ENCODE measurements at places on chromosomes 11 and 22.

GRCh38 chr11:95524314-95525036 is 265.1 kb downstream of the FAM76B start:
- DNase-seq = no peak

DNA sequence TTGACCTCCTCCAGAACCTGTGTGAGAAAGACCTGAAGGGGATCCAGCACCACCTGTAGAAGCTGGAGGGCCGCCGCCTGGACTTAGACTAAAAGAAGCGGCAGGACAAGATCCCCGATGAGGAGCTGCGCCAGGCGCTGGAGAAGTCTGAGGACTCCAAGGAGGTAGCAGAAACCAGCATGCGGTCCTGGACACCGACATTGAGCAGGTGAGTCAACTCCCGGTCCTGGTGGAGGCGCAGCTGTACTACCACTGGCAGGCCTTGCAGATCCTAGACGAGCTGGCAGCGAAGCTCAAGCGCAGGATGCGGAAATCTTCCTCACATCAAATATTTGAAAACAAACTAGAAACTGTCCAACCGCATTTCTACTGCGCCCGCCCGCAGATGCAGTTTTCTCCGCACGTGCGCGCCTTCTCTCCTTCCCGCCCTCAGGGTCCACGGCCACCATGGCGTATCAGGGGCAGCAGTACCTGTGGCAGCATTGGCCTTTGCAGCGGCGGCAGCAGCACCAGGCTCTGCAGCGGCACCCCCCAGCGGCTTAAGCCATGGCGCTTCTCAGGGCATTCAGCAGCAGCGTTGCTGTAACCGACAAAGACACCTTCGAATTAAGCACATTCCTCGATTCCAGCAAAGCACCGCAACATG is 10.2 kb downstream of the CLDN25 start:
- DNase-seq = no peak

DNA sequence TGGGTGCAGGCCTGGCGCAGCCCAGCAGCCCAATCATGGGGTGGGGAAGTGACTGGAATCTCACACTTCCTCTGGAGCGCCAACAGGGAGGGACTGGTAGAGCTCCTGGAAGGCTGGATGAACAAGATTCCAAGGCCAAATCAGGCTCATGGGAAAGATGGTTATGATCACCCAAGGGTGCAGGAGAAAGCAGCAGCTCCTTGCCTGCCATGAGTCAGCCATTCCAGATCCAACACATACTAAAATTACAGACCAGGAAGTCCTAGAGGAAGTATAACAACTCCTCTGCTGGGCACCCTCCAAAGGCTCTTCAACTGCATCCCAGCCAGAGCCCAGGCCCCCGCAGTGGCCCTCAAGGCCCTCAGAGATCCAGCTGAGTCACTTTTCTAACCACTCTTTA is 427.3 kb downstream of the TENM4 start:
- no peak for DNase-seq

DNA sequence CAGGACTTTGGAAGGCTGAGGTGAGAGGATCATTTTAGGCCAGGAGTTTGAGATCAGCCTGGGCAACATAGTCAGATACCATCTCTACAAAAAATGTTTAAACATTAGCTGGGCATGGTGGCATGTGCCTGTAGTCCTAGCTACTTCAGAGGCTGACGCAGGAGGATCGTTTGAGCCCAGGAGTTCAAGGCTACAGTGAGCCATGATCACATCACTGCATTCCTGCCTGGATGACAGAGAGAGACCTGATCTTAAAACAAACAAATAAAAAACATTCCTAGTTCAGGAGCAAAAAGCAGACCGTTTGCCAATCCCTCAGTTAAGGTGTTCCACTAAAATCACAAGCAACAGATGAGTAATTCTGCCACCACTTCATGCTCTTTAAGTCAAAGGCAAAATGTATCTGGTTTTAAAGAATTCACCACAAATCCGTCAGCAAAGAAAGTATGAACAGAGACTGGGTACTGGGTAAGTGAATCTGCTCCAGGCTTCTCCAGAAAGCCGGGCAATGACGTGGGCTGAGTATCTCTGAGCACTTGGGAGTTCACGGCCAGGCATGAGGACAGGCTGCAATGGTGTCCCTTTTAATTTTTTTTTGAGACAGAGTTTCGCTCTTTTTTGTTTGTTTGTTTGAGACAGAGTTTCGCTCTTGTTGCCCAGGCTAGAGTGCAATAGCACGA is 19.5 kb downstream of the CLTCL1 start:
- DNase-seq = no peak

DNA sequence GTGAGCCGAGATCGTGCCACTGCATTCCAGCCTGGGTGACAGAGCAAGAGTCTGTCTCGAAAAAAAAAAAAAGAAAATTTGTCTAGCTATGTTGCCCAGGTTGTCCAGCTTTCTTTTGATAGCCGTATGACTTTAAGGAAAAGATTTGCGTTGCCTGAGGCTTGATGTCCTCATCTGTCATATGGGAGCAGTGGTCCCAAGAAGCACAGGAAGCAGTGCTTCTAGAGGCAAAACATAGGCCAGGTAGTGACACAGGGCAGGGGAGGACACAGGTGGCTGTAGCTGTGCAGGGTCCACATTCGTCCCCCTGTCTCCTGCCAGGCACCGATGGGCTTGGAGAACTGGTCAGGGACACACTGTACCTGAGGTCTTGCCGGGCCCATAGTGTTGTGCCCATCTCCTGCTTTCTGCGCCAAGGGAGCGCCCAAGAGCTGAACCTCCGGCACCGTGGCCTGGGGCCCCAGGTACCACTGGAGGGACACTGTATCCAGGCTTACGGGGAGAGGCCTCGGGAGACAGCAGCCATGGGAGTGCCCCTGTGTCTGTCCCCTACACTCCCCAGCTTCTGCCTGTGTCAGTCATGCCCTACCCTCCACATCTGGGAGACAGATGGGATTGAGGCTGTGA is 1.4 kb downstream of the LRRC74B start:
- no peak for DNase-seq

DNA sequence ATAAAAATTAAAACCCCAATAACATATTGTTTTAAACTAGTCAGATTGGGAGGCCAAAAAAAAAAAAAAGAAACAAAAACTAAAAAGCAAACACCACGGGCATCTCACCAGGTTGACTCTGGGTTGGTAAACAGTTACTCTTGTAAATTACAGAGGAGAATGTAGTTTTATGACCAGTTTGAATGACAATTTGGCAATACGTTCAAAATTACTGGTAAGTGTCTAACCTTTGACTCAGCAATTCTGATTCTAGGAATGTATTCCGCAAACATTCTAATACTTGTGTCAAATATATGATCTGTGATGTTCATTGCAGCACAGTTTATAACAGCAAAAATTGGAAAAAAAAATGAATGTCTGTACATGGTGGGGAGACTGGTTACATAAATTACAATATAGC is 1376.0 kb downstream of the TBC1D22A start:
- DNase-seq = no peak

- DNase-seq = no peak
Observed at GRCh38 chr11:75500742-75501141, 25.0 kb downstream of the GDPD5 start.

DNA sequence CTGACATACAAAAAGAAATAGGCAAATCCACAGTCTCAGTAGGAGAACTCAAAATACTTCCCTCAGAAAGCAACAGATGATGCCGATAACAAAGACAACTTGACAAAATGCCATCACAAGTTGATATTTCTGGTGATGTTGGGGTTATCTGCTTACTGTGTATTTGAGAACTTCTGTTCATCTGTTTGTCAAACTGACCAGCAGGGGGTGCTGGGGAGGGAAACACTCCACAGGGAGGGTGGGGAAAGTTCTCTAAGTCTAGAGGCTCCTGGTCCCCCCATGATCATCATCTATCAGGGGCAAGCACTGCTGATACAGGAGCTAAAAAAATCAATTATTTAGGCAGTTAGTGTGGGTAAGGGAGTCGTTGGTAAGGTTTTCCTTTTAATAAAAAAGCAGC is 19.2 kb downstream of the GLYATL1 start:
- DNase-seq = peak; percentile 86

DNA sequence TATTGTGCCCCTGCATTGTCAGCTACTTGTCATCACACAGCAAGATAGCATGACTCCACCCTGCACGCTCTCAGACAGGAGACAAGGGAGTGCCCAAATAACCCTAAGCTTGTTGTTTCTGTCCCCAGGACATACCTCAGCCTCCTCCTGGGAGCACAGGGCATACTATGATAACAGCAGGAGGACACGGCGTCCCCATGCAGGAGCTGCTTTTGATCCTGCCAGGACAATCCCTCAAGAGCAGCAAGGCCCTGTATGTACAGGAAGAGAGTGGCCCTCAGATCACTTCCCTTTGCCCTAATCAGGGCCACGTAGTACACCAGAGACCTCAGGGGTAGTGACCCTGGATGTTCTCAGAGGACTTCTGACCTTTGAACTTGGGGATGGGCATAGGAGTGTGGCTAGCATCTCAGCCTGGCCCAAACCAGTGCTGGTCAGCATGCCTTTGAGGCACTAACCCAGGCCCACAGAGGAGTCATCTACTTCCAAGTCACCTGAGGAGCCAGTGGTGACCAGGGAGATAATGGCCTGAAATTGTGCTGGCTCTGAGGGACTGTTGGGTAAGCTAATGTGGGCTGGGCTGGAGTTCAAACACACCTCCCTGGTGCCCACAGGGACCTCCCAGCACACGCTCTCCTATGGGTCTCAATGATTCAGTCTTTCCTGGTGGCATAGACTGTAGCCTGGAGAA is 9.2 kb downstream of the APOA4 start:
- no peak for DNase-seq

DNA sequence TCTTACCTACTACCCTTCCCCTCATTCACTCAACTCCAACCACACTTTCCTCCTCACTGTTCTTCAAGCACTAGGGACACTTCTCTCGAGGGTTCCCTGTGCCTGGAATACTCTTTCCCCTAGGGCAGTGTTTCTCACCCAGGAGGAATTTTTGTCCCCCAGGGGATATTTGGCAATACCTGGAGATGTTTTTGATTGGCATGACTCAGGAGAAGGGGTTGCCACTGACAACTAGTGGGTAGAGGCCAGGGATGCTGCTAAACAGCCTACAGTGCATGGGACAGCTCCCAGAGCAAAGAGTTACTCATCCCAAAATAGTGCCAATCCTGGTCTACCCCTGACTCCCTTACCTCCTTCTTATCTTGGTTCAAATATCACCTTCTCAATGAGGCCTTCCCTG is 40.0 kb downstream of the BTG4 start:
- DNase-seq = no peak

- DNase-seq = no peak
Observed at GRCh38 chr11:114171257-114172054, 111.9 kb downstream of the ZBTB16 start.

DNA sequence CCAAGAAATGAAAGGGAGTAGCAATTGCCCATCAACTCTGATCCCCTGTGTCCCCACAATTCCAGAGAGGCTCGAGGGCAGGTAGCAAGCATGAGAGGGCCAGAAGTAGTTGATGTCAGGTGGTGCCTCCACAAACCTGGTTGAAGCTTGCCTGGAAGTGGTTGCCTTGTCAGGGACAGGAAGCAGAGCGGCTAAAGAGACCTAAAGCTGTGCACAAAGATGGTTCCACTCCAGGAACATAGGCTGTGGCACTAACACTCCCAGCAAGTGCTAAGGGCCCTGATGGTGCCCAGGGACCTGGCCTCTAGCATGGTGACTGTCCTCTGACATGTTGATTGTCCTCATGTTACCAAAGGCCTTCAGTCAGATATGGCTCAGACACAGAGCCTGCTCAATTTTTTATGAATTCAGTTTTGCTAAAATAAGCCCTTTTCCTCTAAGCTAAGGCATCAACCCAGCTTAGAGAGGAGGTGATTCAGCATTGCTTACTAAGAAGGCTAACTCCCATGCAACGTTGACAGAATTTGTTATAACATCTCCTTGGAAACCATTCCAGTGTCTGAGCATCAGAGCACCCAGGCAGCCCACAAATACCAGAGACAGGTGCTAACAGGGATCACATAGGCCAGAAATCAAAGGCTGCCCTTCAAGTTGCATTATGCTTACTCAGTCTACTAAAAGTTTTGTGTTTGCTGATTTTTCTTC is 196.3 kb upstream of the ARHGAP20 start:
- DNase-seq = peak; percentile 47

GRCh38 chr11:46832511-46833214 is 13.4 kb downstream of the CKAP5 start:
- no peak for DNase-seq

DNA sequence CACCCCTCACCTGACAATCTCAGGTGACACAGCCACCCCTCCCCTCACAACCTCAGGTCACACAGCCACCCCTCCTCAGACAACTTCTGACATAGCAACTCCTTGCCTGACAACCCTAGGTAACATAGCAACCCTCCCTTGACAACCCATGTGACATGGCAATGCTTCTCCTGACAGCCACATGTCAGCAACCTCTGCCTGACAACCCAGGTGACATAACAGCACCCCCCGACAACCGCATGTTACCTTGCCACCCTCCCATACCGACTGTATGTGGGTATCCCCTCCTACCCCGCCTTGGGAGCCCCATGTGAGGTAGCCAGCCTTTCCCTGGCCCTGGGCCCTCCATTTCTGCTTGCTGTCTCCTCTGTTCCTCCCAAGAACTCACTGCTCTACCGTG is 77.7 kb upstream of the B3GAT1 start:
- no peak for DNase-seq

DNA sequence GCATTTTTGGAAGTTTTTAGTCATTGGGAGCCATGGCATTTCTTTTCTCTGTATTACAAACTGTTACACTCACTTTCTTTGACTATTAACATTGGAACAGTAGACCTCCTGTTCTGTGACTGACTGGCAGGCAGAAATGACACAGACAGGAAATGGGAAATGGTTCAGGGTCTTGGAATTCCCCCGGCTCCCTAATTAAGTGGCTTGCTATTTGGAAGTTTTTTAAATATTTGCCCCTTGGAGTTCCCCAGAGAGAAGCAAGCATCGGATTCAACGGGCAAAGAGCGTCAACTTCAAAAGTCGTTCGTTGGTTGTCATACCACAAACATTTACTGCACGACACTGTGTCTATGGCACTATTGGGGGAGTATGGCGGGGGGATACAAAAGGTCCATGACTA is 1.1 kb upstream of the BIRC2 start:
- DNase-seq = peak; percentile 11
